ENCODE measurements at places on chromosomes 5 and 9.

GRCh38 chr5:3317051-3317795, 278.4 kb upstream of the IRX1 start:
- DNase-seq, result no peak

DNA sequence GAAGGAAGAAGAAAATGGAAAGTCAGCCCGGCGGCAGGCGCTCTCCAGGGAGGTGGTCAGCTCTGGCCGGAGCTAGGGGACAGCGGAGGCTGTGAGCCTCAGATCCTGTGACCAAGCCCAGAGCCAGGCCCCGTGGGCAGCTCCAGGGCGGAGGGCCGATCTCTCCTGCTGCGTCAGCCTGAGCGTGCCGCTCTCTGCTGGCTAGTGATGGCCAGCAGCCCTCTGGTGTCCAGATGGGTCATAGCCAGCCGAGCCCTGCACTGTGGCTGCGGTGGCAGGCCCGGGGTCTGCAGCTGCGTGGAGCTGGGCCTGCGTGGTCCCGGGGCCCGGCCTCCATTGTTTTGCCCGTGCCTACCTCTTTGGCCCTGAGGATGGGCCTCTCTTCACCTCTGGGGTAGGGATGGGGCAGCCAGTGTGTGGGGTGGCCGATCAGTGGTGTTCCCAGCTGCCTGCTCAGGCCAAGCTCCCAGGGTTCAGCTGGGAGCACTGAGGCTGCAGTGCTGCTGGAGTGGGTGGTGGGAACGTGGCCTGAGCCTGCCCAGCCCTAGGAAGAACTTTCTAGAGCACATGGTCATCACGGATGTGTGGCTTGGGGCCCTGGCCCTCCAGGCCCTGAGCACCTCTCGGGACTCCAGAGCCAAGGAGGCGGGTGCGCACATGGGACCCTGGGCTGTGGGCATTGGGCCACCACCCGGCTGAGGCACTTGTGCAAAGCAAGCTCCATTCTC, 17.1 kb upstream of the NRARP start:
- DNase-seq, result no peak

DNA sequence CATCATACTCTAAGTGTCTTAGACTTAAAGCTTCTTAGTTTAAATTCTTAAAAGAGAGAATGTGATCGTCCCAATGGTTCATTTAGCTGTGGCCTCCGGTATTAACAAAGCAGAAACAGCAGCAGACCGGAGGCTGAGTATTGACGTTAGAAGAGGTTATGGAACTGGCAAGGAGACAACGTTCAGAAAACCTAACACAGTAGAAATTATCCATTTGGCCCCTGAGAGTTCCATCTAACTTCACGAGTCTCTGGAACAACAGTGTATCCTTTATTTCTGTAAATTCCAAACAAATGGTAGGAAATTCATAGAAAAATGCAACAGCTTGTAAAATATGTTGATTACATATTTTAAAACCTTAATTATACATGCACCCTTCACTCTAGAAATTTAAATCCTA, 107.3 kb upstream of the PTGER4 start:
- no peak for DNase-seq

GRCh38 chr5:6592601-6593000, 40.2 kb downstream of the NSUN2 start:
- no peak for DNase-seq

- no peak for DNase-seq
Measured at GRCh38 chr9:77384406-77384805, 207.1 kb downstream of the VPS13A start.

- no peak for DNase-seq
Measured at GRCh38 chr5:150082889-150083288, 3.5 kb downstream of the CSF1R start.

DNA sequence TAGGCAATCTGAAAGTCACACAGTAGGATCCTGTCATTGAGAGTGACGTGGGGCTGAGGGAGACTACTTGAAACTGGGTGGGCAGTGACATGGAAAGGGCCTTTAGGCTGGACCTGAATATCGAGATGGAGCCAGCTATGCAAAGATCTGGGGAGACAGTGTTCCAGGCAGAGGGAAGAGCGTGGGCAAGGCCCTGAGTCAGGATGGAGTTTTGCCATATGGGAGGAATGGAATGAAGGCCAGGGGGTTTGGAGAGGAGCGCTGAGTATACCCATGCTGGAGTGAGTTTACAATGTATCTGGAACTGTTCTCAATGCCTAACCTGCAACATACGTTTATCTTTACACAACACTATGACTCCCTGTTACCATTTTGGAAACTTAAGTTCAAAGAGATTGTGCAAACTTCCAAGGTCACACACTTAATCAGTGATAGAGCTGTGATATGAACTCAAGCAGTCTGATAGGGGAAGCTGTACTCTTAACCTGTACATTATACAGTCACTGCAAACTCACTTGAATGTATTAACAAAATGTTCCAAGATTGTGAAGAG, 33.5 kb downstream of the INSYN2B start:
- no peak for DNase-seq

- DNase-seq, result no peak
Measured at GRCh38 chr5:518721-519120, 5.5 kb downstream of the SLC9A3 start.

GRCh38 chr5:130141659-130142320, 237.5 kb downstream of the CHSY3 start:
- no peak for DNase-seq

GRCh38 chr9:30774326-30774725, 1610.1 kb upstream of the ACO1 start:
- no peak for DNase-seq

- no peak for DNase-seq
Measured at GRCh38 chr9:114390952-114391351, 3.2 kb upstream of the AKNA start.

DNA sequence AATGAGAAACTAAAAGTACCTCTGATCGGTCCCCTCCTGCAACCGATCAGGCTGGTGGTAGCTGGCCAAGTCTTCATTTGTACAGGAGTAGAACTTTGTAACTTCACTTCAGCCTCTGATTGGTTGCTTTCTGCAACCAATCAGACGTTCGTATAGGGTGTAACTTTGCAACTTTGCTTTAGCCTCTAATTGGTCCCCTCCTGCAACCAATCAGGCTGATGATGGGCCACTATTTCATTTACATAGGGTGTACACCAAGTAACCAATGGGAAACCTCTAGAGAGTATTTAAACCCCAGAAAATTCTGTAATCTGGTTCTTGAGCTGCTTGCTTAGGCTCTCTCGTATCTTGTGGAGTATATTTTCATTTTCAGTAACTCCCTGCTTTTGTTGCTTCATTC, 445.5 kb downstream of the MED10 start:
- DNase-seq, result no peak

DNA sequence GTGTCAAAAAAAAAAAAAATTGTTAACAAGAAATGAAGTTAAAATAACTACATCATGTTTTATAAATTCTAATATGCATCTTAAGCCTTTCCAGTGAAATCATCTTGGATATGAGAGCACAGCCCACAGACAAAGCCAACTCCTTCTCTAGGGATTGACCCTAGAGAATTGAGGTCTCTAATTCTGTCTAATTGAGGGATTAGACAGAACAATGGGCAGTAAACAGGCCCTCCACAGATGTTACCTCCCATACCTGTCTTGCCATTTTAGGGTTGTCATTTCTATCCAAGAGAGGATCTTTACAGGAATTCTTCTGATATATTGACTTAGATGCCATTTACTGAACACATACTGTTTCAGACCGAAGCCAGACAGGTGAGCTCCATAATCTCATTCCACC, 42.3 kb downstream of the NSG2 start:
- DNase-seq, result no peak

DNA sequence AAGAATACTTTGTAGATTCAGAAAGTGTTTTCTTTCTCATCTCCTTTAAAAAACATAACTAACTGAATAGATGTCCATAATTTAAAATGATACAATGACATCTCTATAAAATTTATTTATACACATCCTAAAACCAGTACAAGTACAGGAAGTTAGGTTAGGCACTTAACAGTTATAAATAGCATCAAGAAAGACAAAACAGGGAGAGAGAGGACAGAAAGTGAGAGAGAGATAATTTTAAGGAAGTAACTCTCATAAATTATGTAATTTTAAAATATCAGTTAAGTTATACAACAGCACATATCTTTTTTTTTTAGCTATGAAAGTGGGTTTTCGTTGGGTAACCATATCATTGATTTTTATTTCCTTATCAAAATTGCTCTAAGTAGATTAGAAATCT, 1068.6 kb downstream of the TAF11L14 start:
- DNase-seq, result no peak

DNA sequence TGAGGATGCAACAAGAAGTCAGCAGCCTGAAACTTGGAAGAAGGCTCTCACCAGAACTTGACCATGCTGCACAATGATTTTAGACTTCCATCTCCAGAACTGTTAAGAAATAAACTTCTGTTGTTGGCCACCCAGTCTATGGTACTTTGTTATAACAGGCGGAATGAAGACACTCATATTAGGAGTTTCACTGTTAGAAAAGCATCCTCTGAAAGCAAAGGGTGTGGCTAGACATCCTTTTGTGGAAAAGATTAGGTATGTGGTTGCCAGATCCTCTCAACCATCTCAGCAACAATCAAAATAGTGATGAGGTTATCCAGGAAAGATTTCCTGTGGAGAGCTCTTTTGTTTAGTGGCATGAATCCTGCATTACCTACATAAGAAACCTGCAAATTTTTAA, 20.7 kb downstream of the ITGA2 start:
- DNase-seq, result no peak

DNA sequence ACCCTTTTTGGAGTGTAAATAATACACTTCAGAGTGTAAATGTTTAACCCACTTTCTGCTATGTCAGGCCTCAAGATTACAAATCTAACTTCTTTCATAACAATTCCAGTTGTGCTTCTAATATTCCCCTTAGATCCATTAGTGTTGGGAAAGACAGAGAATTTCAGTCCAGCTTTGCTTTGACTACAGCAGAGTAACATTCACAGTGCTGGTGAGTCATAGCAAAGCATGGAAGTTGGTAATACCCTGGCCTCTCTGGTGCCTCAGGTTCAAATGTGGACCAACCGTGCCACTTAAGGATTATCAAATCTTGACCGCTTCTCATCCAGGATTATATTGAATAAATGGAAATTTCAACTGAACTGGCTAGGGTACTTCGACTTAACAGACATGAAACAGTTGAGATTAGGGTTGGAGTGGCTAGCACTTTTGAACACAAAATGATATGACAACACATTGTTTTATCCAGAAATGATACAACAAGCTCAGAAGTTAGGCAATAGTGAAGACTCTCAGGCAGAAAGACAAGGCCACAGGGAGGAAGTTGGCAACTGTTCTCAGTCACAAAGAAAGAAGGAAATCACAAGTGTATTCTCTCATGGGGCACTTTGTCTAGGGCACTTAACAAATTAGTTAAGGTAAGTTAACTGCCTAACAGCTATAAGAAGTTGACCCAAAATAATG, 24.4 kb upstream of the RASA1 start:
- DNase-seq, result no peak

GRCh38 chr5:77262697-77263096, 52.2 kb downstream of the PDE8B start:
- DNase-seq, result no peak

GRCh38 chr5:94423411-94423810, 195.0 kb downstream of the KIAA0825 start:
- DNase-seq, result no peak

DNA sequence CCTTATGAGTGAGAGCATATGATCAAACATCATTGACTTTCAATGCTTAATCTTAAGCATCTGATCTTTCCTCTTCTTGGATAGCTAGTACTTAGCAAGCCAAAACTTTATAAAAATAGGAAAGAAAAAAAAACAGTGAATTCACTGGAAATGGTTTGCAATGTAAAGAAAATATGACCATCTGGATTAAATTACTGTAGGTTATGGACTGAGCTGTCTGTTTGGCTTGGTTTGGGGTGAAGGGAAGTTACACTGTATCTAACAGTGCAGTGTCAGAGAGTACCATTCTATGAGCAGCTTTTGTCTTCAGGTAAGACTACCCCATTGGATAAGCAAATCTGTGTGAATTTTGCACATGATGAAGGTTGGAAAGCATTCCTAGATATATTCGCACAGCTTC, 151.4 kb downstream of the TLE1 start:
- DNase-seq, result no peak

DNA sequence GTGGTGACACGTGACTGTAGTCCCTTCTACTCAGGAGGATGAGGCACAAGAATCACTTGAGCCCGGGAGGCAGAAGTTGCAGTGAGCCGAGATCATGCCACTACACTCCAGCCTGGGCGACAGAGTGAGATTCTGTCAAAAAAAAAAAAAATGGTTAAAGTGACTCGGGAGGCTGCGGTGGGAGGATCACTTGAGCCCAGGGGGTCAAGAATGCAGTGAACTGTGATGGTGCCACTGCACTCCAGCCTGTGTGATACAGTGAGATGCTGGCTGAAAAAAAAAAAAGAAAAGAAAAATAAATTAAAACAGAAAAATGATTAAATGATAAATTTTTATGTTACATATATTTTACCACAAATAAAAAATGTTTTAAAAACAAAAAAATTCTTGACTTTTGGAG, 51.9 kb downstream of the KLF4 start:
- no peak for DNase-seq

DNA sequence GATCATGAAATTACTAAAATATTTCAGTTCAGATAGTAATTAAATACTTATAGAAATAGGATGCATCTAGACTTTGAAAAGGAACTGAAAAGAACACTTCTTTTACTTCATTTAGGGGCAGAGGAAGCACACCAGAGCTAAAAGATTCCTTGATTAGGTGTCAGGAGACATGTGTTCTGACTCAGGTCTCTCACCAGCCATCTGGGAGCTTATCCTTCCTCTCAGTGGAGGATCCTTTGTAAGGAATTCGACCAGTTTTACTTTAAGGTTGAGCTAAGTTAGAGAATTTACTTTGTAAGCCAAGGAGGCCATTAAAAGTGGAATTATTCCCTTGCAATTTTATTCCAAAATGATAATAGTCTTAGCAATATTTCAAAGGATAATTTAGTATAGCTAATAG, 16.7 kb downstream of the VCAN start:
- no peak for DNase-seq

DNA sequence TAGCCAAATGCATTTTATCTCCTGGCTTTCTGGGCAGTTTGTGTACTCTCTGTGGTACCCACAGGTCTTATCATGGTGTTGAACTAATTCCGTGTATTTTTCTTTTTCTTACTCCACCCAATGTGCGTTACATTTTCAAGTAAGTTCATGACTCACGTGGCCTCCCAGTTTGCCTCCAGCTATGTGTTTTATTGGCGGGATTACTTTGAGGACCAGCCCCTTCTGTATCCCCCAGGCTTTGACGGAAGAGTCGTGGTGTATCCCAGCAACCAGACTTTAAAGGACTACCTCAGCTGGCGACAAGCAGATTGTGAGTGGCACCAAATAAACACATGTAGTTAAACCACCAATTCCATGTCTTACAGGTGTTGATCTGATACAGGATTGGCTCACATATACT, 3.2 kb downstream of the THG1L start:
- DNase-seq, result no peak

GRCh38 chr5:80870442-80870841, 89.7 kb upstream of the RASGRF2 start:
- no peak for DNase-seq

GRCh38 chr5:95281226-95281625, 3.7 kb downstream of the MCTP1 start:
- no peak for DNase-seq

- DNase-seq, result no peak
Measured at GRCh38 chr5:151740958-151741373, 17.5 kb downstream of the ATOX1 start.
